ENCODE measurements at places on chromosomes 11 and 22.

- no peak for DNase-seq
Observed at GRCh38 chr11:125382314-125382791, 113.7 kb downstream of the FEZ1 start.

GRCh38 chr22:29704528-29705285, 15.1 kb upstream of the CABP7 start:
- DNase-seq, result no peak

DNA sequence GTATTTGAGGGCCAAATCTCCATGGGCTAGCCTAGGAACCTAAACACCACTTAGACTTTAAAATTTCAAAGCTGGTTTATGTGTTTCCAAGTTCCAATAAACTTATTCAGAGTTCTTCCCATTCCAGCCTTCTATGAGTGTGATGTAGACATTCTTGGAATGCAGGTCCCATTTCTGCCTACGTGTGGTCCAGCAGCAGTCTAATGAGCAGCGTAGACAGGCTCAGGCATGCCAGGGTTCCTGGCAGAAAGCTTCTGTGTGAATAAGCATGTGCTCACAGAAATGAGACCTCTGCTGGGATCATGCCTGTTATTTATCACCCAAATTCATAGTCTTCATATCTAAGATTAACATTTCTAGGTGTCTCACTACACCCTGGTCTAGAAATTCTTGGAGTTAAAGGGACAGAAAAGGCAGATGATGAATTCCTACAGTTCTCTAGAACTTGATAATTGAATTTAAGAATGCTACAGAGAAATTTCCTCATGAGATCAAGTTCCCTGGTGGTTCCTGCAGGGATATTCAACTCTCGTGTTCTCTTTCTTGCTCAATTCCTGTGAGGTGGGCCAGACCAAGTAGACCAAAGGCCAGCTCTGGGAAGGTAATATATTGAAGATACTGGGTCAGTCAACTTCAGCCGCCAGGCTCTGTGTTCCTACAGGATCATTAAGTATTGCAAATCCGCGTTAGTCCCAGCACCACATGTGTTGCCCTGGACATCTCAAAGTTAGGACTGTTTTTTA, 17.6 kb downstream of the RNF185 start:
- no peak for DNase-seq

GRCh38 chr11:94424662-94425061, 23.4 kb upstream of the GPR83 start:
- no peak for DNase-seq

GRCh38 chr22:33044112-33044511, 14.1 kb downstream of the SYN3 start:
- no peak for DNase-seq

GRCh38 chr11:2885017-2885677, 428 bp downstream of the CDKN1C start:
- DNase-seq, result peak; percentile 35

GRCh38 chr11:36240173-36240572, 49.1 kb downstream of the COMMD9 start:
- no peak for DNase-seq

DNA sequence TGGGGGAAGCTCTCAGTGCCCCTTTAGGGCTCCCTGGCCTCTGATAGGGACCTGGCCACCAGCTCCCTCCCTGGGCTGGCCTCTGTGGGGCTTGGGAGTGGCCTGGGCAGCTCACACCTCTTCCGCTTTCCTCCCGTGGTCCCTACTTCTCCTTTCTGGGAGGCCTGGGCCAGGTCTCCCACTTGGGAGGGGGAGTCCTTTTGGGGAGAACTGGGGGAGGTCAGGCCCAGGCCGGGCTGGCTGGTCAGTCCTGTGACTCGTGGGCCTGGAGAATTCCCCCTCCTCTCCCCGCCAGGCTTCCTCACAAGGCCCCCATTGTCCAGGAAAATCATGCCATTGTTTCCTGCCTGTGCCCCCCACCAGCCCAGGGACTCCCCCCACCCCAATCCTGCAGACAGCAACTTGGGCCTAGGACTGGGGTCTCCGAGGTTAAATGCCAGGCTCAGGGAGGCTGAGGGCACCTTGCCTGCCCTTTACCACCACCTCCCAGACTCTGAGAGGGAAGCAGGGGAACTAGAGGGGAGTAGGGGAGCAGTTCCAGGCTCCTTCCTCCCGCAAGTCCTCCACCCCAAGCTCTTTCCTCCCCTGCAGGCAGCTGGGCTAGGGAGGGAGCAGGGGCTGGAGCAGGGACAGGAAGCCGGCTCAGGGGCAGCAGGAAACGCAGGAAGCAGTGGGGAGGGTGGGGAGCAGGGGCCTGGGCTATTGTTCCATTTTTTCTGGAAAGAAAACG, 2.8 kb downstream of the MAP3K11 start:
- DNase-seq, result no peak

GRCh38 chr11:78370406-78371172, 47.0 kb downstream of the GAB2 start:
- DNase-seq, result no peak

DNA sequence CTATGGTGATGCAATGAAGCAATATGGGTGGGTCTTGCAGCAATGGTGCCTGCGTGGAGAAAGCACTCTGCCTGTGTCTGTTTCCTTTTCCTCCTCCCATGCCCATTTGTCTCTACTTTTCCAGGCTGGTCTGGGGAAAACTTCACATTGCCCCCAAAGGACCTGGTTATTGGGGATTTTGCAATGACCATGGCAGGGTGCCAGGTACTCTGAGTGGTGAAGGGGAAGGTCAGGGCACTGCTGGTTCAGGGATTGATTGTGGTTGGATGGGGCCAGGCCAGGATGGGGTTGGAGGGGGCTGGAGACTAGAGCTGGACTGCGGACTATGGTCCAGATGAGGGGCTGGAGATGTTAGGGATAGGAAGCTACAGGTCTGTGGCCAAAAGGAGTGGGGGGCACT, 92.1 kb downstream of the INSC start:
- no peak for DNase-seq

GRCh38 chr11:130034236-130034635, 31.6 kb upstream of the PRDM10 start:
- DNase-seq, result no peak

DNA sequence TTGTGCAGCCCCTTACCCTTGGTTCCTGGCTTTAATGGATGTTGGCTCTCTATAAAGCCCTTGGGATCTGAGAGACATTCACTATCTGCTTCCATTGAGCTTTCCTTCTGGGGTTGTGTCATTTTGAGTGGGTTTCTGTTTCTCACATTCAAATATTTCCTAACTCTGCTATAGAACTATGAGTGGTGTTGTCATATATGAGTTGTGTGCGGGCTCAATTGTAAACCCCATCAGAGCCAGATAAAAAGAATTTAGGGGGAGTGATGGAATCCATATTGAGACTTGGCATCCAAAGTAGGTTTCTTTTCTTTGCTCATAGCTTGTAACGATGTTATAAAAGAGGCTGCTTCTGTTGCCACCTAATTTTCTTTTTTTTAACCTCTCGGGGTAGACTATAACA, 41.8 kb upstream of the SPON1 start:
- DNase-seq, result no peak

DNA sequence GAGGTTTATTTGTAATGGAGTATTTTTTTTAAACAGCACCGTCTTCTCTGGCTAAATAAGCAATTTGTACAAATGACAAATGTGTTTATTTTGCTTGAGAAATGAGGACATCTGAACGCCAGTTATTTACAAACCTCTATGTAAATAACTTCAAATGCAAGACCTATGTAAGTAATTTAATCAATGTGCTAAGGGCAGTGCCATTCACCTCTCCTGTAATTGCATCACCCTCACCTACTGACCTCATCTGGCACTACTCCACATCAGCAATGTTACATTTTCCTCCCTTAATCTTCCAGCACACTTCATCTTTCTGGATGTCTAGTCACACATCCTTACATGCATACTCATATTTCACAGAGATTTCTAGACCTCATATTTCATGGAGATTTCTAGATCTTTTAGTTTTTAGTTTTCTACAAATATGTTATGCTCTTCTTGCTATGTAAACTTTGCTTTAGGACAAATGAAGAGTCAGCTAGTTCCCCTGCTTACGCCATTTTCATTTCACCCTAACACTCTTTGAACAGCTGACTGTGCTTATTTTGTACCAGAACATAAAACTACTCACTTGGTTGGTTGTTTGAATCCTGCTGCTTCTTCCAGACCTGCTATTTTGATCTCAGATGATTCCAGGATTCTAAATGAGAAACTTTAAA, 238.6 kb downstream of the GRM5 start:
- no peak for DNase-seq

GRCh38 chr11:101188173-101188572, 58.6 kb upstream of the PGR start:
- DNase-seq, result no peak

- no peak for DNase-seq
Observed at GRCh38 chr11:77266766-77267165, 34.7 kb downstream of the GDPD4 start.

DNA sequence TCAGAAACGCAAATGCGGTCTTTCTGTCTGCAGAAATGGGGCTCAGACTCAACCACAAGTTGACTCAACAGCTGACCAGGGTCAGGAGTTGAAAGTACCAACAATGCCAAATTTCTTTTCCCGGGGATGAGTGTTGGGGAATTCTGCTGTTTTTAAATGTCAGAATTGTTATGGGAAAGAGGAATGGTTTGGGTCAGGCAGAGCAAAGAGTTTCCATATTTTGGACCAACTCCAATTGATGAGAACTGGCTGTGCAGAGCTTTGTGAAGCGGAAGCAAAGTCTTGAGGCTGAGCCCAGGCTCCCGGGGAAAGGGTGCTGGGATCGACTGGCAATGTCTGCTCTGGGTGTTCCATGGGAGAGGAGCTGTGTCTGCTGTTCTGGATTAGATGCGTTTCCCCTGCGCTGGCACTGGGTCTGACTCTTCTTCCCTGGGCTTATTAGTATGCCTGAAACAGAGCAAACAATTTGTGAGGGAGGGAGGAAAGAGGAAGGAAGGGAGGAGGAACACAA, 36.2 kb downstream of the TXN2 start:
- DNase-seq, result no peak

DNA sequence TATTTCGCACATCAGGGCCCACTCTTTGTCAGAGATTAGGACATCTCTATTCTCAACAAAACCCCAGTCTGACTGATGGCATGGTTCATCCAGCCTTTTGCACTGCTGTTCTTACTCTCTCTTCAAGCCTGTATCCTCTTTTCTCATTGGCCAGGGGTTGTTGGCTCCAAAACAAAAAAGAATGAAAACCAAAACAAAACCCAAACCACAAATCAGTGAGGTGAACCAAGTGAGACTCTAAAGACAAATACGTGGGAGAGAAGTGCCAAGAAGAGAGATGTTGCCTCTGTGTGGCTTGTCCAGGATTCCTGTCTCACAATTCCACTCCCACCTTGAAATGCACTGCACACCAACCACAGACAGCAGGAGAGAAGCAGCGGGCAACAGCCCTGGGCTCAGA, 278.9 kb upstream of the NARS2 start:
- DNase-seq, result no peak
